ENCODE measurements at places on chromosomes 7 and 10. TPM values are rescaled to one million over a fixed set of nuclear protein-coding genes. Genes with fewer than 3 reads are reported as not detected.

PAPOLB gene
- total RNA-seq: not detected

CALHM1 gene
- not detected for total RNA-seq

INTS15 gene
- total RNA-seq: 38.3 TPM

GRCh38 chr7:107934991-107935770 lies 44.2 kb downstream of the DLD start:
- no peak overlapping the region for H3K4me3 ChIP-seq
- DNase-seq: no peak
- H3K27me3 ChIP-seq: no peaks in the 10 kb centered on the region
- H3K4me1 ChIP-seq: no peaks in the 10 kb centered on the region
- no peak overlapping the region for H3K27ac ChIP-seq

DNA sequence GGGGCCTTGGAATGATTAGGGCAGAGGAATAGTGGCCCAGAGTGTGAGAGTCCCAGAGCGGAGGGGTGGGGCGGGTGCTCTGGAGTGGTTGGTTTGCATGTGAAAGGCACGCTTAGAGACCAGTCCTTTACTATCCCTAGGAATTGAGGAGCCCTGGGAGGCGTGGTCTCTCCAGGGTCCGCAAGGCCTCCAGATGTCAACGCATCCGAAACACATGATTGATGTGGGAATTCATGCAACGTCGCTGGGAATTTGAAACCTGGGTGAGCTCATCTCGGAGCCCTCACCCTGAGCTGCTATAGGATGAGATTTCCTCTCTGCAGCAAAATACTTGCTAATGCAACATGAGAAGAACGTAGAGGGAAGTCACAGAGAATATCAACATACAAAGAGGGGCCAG lies 51.2 kb downstream of the NPTX2 start:
- H3K4me3 ChIP-seq: no peak overlapping the region
- no peak overlapping the region for H3K27ac ChIP-seq
- H3K4me1 ChIP-seq: no peaks in the 10 kb centered on the region
- no peaks in the 10 kb centered on the region for H3K27me3 ChIP-seq
- no peaks in the 10 kb centered on the region for H3K36me3 ChIP-seq

DNA sequence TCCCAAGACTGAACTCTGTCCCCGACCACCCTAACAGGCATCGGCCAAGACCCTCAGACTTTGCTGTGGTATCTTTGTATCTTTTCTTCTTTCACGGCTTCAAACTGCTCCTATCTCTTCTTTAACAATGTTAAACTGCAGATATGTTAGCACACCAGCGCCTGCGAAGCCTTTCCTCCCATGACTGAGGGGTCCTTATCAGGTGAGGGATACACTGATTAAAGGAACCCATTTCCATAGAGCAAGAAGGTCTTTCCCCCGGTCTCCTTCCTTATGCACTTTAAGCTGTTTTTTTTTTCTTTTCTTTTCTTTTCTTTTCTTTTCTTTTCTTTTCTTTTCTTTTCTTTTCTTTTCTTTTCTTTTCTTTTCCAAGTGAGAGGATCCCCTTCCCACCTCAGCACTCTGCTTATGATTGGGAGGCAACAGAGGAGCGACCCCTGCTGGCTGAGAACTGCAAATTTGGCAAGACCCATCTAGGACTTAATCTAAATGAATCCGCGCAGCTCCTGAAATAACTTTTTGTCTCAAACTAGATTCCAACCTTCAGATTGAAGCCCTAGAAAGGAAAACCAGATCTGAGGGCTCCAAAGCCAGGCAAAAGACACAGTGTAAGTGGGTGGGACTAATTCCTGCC lies 109.9 kb downstream of the ITGB8 start:
- no peak overlapping the region for H3K27ac ChIP-seq
- no peaks in the 10 kb centered on the region for H3K27me3 ChIP-seq
- H3K36me3 ChIP-seq: no peaks in the 10 kb centered on the region
- DNase-seq: no peak
- no peak overlapping the region for H3K4me3 ChIP-seq

GRCh38 chr10:61987537-61987936 lies 86.0 kb downstream of the ARID5B start:
- H3K27ac ChIP-seq: peak overlapping the region; percentile 57
- H3K4me1 ChIP-seq: peaks cover 6% of the 10 kb centered on the region

DNA sequence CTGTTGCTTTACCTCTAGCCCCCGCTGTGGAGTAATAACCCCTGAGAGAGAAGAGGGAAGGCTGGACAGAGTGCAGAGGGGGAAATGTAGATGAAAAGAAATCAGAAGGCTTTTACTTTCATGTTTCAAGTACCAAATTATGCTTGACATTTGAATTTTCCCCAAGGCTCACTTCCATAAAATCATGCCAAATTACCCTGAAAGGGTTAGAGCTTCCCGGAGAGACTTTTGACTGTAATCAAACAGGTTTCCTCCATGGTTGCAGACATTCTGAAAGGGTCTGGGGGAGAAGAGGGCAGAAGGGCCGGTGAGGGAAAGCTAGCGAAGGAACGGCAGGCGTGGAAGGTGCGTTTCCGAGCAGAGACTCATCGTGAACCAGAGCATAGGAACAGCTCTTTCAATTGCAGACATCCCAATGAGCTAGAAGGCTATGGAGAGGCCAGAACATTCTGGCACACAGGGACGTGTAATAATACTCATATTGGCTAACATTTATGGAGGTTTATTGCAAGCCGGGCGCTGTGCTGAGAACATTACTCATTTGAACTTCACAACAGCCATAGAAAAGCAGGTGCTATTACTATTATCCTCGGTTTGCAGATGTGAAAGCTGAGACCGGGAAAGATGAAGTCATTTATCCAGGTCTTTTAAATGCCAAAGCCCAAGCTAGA lies 620.8 kb upstream of the AUTS2 start:
- no peaks in the 10 kb centered on the region for H3K27me3 ChIP-seq
- H3K4me3 ChIP-seq: no peak overlapping the region
- H3K36me3 ChIP-seq: no peaks in the 10 kb centered on the region
- no peaks in the 10 kb centered on the region for H3K4me1 ChIP-seq

DNA sequence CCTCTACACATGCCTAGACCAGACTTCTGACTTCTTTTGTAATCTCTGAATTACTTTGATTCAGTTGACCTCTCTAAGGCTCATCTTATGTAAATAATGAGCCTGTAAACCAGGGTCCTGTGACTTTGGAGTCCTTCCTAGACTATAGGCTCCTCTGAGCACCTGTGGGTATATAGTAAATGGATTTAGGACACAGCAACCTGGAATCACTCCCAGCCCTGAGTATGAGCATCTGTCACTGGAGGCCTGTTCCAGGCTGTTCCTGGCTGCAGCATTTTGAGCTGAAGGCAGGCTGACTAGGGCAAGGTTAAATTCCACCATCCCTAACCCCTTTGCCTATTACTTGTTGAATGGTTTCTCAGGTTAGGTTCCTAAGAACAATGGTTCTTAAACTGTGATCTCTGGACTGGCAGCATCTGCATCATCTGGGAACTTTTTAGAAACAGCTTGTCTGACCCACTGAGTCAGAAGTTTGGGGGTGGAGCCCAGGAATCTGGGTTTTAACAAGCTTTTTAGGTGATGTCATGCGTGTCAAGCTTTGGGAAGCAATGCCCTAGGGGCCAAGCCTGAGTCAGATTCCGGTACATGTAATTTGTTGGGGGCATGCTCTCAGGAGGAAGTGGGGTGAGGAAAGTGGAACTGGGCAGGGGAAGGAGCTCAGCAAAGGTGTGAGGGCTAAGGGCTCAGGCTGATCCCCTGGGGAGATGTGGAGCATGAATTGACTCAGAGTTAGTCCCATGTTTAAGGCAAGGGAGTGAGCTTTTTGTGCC lies 28.2 kb downstream of the MINDY4 start:
- H3K4me1 ChIP-seq: no peaks in the 10 kb centered on the region
- H3K27me3 ChIP-seq: no peaks in the 10 kb centered on the region
- DNase-seq: no peak
- H3K36me3 ChIP-seq: no peaks in the 10 kb centered on the region
- no peak overlapping the region for H3K27ac ChIP-seq

GRCh38 chr10:79981450-79982361 lies 32.8 kb upstream of the SFTPD start:
- no peaks in the 10 kb centered on the region for H3K27me3 ChIP-seq
- peak overlapping the region; percentile 49 for H3K4me3 ChIP-seq
- H3K27ac ChIP-seq: peak overlapping the region; percentile 87
- H3K36me3 ChIP-seq: no peaks in the 10 kb centered on the region
